Hematopoietic multipotent progenitor cell treated with erythropoietin and hydrocortisone succinate and interleukin-3 and kit ligand, for 6 days (in vitro differentiated cells): ENCODE measurements at places on chromosomes 1 and 21.

DNA sequence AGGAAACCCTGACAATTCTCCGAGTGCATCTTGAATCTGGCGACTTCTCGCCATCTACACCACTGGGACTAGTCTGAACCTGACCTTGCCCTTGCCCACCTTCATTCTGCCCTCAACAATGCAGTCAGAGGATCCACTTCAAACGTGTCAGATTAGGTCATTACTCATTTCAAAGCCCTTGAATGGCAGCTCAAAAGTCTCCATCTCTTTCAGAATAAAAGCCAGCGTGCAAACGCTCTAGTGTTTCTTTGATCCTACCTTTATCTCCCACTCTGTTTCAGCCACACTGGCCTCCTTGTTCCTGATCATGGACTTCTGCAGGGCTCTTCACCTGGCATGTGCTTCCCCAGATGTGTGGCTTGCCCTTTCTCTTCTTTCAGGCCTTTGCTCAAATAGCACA lies 31.3 kb downstream of the SLC30A1 start:
- DNase-seq = no peak

DNA sequence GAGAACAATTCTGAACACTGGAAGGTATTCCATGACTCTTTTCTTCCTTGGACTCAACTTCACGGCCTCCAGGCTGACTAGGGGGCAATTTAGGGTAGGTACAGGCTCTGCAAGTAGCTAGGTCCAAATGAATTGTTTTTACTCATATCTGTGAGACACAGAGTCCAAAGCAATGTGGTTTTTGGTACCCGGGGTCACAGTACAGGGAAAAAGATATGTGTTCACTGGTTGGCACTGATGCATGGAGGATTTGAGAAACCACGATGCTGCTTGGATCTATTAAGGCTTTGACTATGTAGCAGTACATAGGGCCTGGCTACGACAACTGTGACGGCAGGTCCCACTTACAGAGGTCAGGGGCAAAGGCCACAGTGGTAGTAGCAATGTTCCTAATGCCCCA lies 200.6 kb downstream of the DUSP10 start:
- DNase-seq = no peak

- no peak for DNase-seq
Measured at GRCh38 chr1:4512636-4513035, 141.8 kb upstream of the AJAP1 start.

- no peak for DNase-seq
Measured at GRCh38 chr1:65079941-65080340, 68.1 kb upstream of the AK4 start.

- DNase-seq = peak; percentile 60
Measured at GRCh38 chr1:231162297-231162969, 575 bp downstream of the TRIM67 start.
